ENCODE measurements at places on chromosomes 6 and 20.

GRCh38 chr6:159961528-159961927 lies 7.4 kb upstream of the IGF2R start:
- no peak for DNase-seq

- DNase-seq = no peak
Measured at GRCh38 chr6:14537030-14537429, 419.5 kb downstream of the CD83 start.

DNA sequence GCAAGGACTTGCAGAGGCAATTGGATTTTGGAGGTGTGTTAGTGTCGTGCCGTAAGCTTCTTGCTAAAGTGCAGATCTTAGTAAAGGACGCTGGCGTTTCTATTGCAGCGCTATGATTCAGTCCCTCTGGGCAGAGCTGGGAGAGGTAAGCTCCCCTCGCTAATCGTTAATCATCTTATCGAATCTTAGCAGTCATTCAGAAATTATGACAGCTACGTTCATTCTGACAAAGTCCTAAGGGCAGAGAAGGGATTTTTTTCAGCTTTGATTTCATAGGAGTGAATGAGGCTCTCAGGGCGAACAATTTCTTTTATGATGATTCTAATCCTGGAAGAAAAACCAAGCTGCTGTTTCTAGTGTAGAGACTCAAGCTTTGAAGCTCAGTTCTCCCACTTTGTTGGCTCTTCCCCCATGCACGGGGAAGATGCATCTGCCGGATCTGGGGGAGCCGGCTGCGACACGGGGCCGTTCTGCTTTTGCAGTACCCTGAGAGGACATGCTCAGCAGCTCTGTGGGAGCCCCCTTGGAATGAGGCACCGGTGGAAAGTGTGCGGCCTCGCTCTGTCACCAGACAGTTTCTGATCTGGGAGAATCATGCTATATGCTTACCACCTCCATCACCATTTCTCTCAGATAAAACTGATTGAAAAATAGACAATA lies 79.1 kb upstream of the SLC22A23 start:
- DNase-seq = no peak

- DNase-seq = no peak
Measured at GRCh38 chr6:144602523-144603180, 317.5 kb downstream of the UTRN start.

DNA sequence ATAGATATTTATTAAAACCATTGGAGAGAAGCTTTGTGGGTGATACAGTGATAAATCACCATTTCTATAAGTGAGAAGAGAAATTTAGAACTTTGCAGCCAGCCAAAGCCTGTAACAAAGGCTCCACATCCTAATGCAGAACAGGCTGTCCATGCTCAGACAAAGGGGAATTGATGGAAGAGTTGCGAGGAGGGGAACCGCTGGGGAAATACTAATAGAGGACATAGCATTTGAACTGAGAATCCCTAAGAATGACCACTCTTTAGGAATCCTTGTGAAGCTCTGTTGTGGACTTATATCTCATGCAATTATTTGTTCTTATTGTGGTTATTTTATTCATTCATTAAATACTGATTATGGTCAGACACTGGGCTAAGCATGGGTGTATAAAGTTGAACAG lies 167.8 kb downstream of the PHF3 start:
- DNase-seq = no peak

GRCh38 chr20:59596690-59597089 lies 7.7 kb upstream of the PHACTR3 start:
- no peak for DNase-seq

- DNase-seq = no peak
Measured at GRCh38 chr20:35975576-35976373, 7.4 kb downstream of the CNBD2 start.

- no peak for DNase-seq
Measured at GRCh38 chr6:53581173-53581773, 36.4 kb upstream of the GCLC start.

GRCh38 chr20:53282217-53282955 lies 310.2 kb downstream of the TSHZ2 start:
- no peak for DNase-seq

GRCh38 chr6:29927275-29927569 lies 15.1 kb upstream of the HLA-A start:
- DNase-seq = no peak

GRCh38 chr6:39226639-39227329 lies 2.5 kb downstream of the KCNK5 start:
- no peak for DNase-seq

GRCh38 chr6:27795697-27796494 lies 116.3 kb downstream of the OR2B2 start:
- DNase-seq = no peak

DNA sequence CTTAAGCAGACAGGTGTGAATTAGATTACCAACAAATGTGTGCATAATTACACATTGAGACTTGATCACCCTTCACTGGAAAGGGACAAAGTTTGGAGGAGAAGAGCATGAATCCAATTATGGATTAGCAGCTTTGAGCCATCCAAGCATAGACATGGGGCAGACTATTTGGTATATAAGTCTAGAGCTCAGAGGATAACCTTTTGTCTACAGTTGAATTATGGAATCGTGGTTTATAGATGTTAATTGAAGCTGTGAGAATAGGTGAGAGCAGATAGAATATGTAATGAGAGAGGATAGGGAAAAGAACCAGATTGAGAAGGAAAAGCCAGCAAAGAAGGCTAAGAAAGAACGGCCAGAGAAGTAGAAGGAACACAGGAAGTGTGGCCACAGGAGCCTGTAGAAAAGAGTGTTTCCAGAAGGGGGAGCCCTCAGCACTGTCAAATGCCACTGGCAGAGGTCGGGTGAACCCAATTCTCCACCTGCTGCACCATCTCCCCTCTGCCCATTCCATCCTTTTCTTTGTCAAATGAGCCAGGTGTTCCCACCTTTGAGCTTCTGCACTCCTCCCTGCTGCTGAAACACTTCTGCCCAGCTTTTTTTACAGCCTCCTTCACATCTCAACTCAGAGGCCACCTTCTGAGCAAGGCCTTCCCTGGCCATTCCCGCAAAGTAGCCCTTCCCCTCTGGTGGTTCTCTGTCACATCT lies 7.3 kb downstream of the DNTTIP1 start:
- no peak for DNase-seq

- DNase-seq = no peak
Measured at GRCh38 chr20:46939031-46939965, 44.7 kb downstream of the EYA2 start.

GRCh38 chr6:6640926-6641325 lies 52.4 kb downstream of the LY86 start:
- DNase-seq = no peak

GRCh38 chr20:14824996-14825395 lies 487.6 kb upstream of the FLRT3 start:
- DNase-seq = no peak

DNA sequence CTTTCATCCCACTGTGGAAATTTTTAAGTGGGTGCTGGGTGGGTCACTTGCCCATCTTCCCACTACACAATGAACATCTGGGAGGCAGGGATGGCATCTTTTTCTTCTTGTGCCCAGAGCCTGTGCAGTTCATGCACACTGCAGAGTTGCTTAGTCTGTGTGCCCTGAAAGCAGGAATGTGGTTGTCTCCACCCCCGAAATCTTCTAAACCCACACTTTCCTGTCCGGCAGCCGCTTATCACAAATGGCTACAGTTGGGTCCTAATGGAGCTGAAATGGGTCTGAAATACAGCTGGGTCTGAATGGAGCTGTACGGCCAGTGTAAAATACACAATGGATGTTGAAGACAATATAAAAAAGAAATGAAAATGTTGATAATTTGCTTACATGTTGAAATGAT lies 112.1 kb upstream of the PMEPA1 start:
- DNase-seq = no peak

- DNase-seq = no peak
Measured at GRCh38 chr20:10946124-10946880, 272.5 kb upstream of the JAG1 start.

DNA sequence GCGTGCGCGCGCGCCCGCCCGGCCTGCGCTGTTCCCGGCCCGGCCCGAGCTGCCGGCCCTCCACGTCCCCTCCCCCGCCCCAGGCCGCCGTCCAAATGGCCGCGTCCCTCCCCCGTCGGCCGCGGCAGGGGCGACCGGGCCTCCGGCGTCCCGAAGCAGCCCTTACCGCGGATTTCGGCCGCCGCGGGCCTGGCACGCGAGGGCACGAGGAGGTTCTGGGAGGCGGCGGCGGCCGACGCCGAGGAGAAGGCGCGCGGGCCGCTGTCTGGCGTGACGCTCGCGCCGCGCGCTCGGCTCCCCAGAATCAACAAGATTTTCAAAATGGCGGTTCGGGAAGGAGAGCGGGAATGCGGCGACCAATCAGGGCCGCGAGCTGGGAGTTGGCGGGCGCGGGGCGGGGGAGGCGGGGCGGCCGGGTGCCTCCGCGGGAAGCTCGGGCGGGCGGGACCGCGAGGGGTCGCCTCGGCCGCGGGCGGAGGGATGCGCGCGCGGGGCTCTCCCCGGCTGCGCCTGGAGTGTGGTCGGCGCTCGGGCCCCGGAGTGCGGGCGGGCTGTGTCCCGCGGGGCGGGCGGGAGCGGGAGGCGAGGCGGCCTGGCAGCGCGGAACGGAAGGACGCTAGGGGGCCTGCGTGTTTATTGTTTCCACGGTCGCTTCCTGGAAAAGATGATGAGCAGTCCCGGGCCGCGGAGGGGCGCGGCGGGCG lies at the start of gene DEK:
Gene DEK (minus strand): TSS at position 312 of the 704 bp plus-strand sequence. CDS start 543 bp downstream, outside the sequence.
- DNase-seq = no peak

DNA sequence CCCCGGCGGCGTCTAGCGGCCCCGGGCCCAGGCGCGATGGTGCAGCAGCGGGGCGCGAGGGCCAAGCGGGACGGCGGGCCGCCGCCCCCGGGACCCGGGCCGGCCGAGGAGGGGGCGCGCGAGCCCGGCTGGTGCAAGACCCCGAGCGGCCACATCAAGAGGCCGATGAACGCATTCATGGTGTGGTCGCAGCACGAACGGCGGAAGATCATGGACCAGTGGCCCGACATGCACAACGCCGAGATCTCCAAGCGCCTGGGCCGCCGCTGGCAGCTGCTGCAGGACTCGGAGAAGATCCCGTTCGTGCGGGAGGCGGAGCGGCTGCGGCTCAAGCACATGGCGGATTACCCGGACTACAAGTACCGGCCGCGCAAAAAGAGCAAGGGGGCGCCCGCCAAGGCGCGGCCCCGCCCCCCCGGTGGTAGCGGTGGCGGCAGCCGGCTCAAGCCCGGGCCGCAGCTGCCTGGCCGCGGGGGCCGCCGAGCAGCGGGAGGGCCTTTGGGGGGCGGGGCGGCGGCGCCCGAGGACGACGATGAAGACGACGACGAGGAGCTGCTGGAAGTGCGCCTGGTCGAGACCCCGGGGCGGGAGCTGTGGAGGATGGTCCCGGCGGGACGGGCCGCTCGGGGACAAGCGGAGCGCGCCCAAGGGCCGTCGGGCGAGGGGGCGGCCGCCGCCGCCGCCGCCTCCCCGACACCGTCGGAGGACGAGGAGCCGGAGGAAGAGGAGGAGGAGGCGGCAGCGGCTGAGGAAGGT lies 715 bp downstream of the SOX12 start:
- no peak for DNase-seq

DNA sequence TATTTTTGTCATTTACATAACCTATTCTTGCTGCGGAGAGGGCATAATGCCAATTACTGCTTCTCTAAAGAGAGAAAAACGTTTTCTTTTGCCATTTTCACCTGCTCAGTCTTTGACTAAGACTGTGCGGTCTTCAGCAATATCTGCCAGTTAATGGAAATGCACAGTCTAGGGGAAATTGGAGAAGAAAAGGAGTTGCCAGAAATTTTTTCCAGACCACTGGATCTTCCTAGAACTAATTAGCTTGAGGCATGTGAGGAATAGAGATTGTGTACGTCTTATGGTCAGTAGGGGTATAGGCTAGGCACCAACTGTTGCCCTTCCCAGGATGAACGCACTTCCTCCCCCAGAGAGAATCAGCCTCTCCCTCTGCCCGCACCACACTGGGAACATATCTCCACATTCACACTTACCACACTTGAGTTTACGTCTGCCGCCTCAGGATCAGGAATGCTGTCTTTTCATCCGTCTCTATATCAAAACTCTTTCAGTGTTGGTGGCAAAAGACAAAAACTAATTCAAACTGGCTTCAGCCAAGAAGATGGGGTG lies 67.9 kb upstream of the E2F3 start:
- no peak for DNase-seq

DNA sequence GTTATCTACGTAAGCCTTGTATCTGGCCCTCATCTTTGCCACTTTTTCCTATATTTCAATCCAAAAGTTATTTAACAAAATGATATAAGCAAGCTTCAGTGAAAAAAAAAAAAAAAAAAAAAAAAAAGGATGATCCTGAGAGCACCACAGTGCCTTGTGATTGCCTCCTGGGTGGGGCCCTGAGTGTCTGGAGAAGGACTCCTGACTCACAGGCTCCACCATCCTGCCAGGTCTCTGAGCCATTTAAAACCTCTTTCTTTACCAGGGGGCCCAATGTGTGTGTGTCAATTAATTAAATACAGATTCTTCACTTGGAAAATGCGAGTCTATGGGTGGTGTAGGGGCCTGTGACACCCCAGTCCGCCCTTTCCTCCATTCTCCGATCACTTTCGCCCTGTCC lies 105.2 kb downstream of the SMOC2 start:
- DNase-seq = no peak

- DNase-seq = no peak
Measured at GRCh38 chr20:3165473-3166337, 6.0 kb upstream of the FASTKD5 start.

GRCh38 chr6:6996124-6996523 lies 111.6 kb upstream of the RREB1 start:
- no peak for DNase-seq

GRCh38 chr6:49327005-49327404 lies 136.0 kb downstream of the MMUT start:
- no peak for DNase-seq

DNA sequence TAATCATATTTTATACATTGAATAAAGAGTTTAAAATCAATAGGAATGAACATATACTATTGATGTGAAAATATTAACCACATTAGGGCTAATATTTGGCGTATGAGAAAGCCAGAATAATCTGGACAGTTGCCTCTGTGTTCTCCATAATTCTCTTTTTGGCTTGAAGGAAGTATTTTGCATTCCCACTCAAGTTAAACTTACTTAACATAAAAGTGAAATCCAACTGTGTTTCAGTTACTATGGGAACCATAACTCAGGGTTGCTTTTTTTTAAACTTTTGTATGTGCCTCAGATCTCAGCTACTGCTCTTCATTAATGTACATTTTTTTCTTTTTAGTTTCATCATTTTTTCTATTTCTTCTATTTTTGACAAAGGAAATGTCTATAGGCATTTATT lies 479.8 kb downstream of the NKAIN2 start:
- no peak for DNase-seq
